Cardiac fibroblast (primary cell): ENCODE measurements at places on chromosomes 12 and 14.

- DNase-seq: no peak
Measured at GRCh38 chr14:44168566-44168965, 338.5 kb downstream of the FSCB start.

DNA sequence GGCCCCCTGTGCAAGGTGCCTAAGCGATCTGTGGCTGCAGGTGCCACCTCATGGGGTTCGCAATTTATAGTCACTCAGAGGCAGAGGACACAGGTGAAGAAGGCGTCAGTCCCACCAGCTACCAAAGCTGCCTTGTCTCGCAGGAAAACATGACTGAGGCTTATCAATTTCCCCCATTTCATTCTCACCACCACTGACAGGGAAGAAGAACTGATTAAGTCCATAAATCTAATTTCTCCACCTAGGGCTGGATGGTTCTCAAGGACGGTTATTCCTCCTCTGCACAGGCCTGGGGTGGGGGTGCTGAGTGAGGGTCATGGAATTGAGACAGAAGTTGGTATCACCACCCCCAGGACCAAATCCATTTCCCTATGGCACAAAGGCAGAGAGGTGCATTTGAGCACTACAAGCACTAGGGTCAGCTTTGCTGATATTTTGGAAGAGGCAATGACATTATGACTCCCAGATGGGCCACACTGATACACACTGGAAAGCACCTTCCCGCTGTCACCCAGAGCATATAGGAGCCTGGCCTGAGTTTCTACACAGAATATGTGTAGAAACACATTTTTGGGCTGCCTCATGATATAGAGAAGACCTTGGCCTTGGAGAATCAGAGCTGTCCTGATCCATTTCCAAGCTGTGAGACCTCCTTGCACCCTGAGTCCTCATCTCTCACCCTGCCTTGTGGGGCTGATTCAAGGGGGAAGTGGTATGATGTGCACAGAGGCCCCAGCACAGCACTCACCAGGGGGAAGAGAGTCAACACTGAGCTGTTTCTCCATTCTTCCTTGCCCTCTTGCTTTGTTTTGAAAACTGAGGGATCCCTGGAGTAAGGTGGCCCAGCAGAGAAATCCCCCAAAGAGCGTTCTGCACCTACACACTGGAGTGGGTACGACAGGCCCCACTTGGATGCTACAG, 59.4 kb downstream of the PITPNM2 start:
- no peak for DNase-seq

DNA sequence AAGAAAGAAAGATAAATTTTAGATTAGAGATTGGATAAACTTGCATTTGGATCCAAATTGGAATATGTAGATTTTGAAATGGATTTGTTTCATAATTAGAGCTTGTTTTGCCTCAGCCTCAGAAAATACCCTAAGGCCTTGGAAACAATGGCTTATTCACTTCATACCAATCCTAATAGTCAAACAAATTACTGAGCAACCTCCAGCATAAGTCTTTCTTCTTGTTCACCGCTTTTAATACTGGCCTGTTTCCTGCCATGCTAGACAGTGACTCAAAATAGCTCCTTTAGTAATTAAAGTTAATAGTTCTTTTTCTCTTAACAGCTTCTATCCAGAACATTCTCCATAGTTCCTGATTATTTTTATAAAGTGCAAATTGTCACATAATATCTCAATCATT, 110.9 kb upstream of the DNM1L start:
- peak; percentile 95 for DNase-seq

DNA sequence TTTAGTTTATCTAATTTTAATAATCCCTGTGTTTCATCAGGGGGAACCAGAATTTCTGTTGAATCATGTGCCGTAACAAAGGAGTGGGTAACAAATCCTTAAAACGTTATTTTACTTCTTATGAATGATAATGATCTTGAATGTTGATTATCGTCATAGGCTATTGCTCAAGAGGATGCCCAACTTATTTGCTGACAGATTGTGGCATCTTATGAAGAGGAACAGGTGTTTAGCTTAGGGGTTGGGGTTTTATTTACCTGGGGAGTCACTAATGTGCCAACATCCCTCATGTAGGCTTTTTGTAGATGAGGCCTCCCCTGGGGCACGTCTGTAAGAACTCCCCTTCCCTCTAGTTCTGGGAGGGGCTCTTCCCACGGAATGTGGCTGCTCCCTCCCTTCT, 32.4 kb upstream of the TMX1 start:
- DNase-seq: no peak

DNA sequence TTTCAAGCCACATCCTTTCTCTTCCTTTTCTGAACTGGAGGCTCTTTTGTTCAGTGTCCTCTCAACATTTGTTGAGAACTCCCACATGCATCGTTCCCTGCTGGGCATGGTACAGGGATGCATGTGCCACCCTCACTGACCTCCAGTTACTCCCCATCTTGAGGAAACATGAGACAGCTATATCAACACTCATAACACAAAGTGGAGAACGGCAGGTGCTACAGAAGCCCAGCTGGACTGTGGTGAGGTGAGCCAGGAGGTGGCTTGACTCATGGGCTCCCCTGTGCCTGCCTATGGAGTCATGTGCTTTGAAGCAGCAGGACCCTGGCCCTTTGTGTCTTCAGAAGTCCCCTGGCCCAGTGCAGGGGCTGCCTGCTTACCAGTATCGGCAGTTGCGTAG, 9.7 kb downstream of the MYH6 start:
- DNase-seq: no peak

- no peak for DNase-seq
Measured at GRCh38 chr14:99592933-99593753, 10.9 kb downstream of the CCDC85C start.

DNA sequence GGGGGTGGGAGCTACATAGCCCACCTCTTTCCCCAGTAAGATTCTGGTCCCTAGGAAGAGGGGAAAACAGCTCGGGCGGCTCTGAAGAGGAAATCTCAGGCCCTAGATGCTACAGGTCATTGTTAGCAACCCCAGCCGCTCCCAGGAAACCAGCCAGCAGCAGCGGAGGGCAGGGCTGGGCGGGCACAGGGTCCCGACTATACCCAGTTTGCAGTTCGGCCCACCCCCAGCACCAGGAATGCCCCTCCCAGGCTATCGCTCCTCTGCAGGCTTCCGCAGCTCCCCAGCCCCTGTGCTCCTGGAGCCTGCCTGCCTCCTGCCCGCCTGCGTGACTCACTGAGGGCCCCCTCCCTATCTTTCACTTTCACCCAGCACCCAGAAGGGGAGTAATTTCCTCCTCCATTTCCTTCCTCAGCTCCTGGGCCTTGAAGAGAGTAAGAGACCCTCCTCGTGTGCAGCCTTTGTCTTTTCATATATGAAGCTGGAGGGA, 27.2 kb upstream of the PNMA1 start:
- peak; percentile 63 for DNase-seq

DNA sequence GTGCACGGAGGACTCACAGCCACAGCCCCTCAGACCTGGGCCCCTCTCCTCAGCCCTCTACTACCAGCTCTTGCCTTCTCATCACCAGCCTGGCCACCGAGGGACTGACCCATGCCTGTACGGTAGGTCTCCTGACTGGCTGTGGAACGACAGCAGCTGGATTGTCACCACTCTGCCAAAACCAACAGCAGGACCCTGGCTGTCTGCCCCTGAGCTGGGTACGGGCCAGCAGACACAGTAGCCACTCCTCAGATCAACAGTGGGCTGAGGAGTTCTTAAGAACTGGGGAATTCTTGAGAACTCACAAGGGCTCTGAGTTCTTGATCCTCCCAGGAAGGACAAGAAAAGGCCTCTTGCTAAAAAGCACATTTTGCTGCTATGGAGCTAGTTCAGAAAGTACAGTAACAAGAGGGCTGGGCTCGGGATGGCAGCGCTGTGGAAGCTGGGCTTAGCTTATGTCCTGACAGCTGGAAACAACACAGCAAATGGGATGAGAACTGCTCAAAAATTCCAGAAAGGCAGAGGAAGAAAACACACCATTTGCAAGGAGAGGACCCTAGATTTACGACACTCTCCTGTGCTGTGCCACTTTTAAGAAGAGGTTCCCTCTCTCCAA, 176.4 kb downstream of the ANO2 start:
- DNase-seq: no peak

DNA sequence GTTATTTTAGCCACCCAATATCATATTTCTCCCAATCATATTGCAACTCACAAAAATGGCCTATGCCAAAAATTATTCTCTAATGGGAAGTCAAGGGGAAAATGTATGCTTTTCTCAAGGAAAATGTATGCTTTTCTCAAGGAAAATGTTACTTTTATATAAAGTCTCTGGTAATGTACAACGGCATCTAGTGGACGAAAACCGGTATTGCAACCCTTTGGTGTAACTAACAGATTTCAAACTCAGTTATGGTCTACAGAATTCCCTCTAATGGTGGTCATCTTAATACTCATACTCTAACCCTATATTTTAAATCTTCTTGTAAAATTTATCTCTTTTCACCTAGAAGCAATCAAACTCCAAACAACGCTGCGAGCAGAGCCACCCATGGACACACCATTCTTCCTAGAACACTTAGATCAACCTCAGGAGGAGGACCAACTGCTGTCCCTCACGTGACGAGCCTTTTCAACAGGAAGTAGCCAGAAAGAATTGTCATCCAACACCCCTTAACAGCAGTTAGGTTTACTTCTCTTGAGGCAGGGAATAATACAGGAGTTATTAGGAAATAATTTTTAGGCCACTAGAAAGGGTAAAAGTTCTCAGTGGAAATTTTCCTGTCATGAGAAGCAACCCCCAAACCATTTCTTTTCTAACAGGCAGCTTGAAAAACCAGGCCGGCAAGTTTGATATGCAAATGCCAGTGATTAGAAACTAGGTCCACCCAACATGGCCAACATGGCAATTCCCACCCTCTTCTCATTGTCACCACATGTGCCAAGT, 20.1 kb downstream of the APOBEC1 start:
- DNase-seq: peak; percentile 41

- peak; percentile 78 for DNase-seq
Measured at GRCh38 chr14:65281991-65282895, 130.3 kb upstream of the FUT8 start.

DNA sequence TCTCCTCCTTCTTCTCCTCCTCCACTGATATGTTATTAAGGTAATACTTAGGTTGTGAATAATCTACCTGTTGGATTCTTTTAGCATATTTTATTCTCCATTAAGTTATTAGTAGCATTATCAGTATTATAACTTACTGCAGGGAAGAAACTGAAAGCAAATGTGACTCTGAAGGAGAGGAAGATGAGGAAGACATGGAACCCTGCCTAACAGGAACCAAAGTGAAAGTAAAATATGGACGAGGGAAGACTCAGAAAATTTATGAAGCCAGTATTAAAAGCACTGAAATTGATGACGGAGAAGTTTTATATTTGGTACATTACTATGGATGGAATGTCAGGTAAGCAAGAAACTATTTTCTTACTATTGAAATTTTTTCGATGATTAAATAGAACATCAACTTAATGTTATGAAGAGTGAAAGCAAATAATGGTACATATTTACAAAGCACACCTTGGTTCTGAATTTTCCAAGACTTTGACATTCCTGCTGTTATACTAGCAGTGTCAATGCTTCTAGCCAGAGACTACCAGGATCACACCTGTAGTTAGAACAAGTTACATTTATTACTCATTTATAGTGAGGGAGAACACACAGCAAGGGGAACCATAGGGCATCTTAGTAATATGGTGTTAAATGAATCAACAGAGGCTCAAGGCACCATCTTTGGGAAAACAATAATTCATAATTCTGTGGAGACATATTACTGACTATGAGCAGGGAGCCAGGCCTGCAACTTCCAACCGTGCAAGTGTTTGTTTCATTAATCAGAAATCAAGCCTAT, 42.0 kb upstream of the TOMM20L start:
- no peak for DNase-seq

DNA sequence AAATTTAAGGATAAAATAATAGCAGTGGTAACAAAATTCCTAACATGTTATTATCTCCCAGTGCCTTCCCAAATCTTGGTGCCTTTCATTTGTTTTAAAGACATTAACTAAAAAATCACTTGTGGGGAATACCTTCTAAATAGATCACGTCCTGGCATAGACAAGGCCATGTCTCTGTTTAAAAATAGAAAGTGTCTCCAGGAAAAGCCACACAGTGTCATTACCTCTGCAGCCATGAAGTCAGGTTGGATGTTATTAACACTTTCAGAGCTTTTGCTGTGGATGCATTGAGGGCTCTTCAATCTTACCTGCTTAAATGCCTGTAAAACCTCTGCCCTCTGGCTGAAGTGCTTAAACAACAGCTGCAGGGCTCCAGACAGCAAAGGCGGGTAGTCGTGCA, 211.1 kb downstream of the ITPR2 start:
- DNase-seq: no peak

- no peak for DNase-seq
Measured at GRCh38 chr12:31835276-31835882, 106.6 kb upstream of the AMN1 start.

- DNase-seq: no peak
Measured at GRCh38 chr14:69917287-69917686, 38.1 kb downstream of the SMOC1 start.

- no peak for DNase-seq
Measured at GRCh38 chr12:132342251-132343227, 13.2 kb upstream of the GALNT9 start.

DNA sequence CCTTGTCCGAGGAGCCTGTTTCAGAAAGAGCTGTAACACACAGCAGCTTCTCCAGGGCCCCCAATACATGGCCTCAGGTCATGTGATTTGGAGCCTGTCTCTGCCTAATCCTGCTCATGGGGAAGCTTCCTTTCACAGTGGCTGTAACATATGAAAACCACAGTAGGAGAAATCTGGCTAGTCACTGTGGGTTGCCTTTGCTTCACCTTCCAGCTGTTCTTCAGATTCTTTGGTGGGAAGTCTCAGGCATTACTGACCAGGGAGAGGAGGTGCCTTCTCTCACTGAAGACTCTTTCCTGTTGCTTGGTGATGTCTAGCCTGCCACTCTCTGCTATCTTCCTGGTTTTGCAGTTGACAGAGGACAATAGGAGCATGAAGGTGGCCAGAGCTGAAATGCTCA, 350.6 kb downstream of the DPF3 start:
- DNase-seq: no peak

DNA sequence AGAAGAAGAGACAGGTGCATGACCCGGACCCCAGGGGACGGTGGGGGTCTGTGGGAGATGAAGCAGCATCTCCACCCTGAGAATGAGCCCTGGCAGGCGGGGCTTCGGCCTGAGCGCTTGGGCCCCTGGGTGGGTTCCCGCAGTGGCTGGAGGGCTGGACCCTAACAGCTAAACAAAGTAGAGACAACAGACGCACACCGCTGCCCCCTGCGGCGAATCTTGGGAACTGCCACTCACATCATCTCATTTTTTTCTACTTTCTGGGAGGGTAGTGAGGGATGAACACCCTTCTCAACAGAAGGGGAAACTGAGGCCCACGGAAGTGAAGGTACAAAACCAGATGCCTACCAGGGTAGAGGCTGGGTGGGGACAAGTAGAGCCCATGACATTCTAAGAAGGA, 104.7 kb downstream of the RFLNA start:
- DNase-seq: peak; percentile 40

- DNase-seq: peak; percentile 82
Measured at GRCh38 chr14:63342371-63342770, 23.6 kb upstream of the GPHB5 start.
